ENCODE measurements at places on chromosomes 13 and 19.

DNA sequence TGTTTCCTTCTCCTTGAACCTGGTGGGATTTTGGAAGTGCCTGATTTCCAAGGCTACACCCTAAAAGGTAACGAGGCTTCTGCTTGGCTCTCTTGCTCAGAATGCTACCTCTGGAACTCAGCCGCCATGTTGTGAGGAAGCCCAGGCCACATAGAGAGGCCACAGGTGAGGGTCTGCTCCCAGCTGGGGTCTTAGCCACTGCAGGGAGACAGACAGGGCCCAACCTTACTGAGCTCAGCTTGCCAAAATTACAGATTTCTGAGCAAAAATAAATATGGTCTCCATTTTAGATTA is 61.4 kb downstream of the GPR12 start:
- DNase-seq = no peak

DNA sequence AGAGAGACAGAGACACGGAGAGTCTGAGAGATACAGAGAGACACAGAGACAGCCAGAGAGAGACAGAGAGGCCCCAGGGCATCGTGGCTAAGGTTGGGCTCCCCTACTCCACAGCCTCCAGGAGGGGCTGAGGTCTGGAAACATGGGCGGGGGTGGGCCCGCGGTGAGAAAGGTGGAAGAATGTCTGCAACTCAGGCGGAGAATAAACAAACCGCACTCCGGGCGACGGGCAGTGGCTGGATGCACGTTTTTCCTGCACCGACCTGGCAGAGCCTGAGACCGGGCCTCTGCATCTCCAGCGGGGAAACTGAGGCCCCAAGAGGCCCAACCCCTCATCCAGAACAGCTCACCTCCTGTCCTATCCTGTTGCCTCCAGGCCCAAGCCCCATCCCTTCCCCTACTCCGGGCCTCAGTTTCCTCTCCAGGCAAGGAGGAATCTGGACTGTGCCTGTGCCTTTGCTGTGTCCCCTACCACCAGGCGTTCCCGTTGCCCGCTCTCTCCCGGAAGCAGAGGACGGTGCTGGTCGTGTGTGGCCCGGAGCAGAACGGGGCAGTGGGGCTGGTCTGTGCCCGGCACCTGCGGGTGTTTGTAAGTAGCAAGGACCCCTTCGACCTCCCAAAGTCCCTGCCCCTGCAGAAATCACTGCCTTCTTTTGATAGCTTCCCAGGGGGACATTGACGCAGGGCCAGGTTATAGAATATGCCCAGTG is 3.4 kb upstream of the CILP2 start:
- no peak for DNase-seq

DNA sequence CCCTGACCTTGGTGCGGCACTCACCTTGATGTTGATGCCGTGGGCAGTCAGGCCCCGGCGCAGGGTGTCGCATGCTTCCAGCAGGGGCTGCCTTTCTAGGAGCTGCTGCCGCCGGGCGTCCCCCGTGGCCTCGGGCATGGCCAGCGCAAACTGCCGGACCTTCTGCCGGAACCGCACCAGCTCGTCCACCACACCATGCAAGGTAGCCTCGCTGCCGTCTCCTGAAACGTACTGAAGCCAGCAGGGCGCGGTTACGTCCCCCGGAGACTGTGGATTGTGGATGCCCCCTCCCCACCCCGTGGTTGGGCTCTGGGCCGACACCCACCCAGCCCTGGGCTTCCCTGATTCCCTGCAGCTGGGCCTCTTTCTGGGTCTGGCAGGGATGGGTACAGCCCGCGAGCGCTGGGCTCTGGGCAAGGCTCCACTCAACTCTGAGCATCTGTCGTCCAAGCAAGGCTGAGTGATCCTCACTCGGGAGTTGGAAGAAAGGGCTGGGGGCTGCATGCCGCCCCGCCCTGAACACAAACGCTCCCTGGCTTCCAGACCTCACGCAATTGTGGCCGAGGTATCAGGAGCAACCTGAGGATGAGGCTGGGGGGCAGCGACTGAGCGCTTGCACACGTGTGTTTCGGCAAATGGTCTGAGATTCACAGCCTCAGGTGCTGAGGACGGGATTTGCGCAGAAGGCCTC is 27.1 kb downstream of the NAXD start:
- DNase-seq = no peak

DNA sequence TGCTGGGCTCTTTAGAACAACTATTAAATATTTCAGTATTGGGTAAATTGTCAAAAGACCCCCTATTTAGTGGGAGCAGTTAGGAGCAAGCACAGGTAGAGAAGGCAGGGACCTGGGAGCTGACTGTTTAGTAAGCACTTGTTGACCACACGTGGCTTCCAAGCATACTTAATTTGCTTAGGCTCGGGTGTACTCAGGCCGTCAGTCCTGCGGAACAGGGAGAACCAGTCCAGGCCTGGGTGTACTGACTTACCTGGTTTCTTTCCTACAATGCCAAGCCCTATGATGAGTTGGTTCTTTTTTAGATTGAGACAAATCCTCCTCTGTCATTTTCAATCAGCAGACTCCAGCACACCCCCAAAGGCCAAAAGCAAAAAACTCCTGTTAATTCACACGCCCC is 90.0 kb downstream of the WDFY2 start:
- DNase-seq = no peak

GRCh38 chr13:106118050-106118449 is 417.4 kb downstream of the EFNB2 start:
- peak; percentile 37 for DNase-seq
